ENCODE measurements at places on chromosomes 4 and X.

- DNase-seq = no peak
Measured at GRCh38 chrX:12794654-12795053, 3.4 kb downstream of the PRPS2 start.

DNA sequence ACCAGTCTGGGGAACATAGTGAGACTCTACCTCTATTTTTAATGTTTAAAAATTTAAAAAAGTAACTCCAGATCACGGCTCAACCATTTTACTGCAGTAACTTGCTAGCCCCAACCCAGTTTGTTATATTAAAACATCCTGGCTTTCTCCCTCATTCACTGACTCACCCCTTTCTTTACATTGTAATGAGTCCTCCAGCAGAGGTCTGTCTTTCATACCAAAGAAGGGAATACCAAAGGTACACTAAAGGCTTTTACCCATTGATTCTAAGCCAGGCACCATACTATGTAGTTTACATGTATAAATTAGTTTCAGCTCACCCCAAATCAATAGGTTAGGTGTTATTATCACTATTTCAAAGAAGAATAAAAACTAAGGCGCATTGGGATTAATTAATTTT, 286.9 kb downstream of the PACRGL start:
- peak; percentile 1 for DNase-seq

DNA sequence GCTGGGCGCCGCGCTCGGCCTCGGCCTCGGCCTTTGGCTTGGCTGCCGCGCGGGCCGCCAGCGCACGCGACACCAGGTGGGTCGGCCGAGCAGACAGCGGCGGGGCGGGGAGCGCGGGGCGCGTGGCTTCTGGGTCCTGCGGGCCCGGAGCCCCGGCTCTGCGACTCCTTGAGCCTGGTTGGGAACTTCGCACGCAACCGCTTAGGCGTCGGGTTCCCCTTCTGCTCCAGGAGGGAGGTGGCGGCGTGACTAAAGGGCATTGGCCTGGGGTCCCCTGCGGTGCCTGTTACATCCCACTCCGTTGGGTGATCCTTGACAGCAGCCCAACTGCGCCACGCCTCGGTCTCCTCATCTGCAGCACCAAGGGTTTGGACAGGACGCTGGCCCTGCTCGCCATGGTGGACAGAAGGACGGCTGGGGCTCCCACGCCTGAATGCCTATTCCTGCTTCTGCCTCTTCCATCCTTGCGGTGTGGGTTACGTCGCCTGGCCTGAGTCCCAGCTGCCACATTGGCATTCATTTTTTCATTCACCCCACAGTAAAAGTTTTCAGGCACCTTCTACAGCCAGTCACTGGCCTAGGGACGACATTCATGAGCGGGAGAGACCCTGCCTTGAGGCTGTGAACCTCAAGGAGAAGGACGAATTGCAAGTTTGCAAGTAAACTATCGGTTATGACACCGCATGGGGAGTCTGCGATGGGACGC, 631 bp downstream of the EVC start:
- peak; percentile 43 for DNase-seq

- peak; percentile 43 for DNase-seq
Measured at GRCh38 chrX:102558607-102559006, 40.7 kb upstream of the ARMCX5 start.

GRCh38 chrX:25020905-25021449, 5.2 kb upstream of the ARX start:
- DNase-seq = peak; percentile 48

DNA sequence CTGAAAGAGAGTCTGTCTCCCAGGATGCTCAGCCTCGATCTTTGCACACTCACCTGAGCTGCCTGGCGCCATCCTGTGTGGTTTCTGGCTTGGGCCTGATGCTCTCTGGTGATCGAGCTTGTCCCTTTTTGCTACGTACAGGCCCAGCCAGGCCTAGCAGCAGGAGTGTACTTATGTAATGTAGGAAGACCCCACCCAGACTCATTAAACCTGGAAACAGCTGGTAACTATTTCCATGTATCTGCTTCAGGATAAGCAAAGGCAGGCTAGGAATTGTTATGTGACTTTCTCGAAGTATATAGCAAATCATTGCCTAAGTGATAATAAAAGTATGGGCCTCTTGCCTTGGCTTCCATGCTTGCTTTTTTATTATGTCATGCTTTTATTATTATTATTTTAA, 18.6 kb upstream of the ARSJ start:
- DNase-seq = no peak

DNA sequence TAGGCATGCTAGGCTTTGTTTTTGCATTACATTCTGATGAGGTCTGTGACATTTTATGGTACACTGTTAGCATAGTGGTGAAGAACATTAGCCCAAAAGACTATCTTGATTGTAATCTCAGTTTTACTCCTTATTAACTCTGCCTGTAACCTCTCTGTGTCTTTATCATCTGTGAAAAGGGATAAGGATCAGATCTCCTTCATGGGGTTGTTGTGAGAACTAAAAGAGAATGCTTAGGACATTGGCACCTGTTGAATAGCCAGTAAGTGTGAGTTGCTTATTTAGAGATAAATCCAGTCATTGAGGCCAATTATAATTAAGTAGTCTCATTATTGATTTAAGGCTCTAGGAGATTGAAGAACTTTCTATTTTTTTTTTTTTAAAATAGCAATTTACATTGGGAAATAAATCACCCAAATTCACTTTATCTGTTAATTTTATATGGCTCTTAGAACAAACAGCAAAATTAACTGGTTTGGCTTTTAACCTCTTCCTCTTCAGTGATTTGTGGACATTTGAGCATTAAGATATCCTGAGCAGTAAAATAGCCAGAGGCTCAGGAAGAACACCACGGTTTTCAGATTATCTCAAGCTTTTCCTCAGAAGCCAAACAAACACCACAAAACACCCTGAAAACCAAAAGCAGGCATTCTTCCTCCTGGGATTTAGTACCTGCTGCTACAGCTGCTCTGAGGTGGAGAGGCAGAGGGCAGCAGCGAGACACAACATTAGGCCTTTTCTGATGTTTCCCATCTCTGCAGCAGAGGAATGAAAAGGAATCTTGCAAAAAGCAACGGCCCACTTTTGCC, 192.9 kb downstream of the ARHGAP10 start:
- peak; percentile 40 for DNase-seq

DNA sequence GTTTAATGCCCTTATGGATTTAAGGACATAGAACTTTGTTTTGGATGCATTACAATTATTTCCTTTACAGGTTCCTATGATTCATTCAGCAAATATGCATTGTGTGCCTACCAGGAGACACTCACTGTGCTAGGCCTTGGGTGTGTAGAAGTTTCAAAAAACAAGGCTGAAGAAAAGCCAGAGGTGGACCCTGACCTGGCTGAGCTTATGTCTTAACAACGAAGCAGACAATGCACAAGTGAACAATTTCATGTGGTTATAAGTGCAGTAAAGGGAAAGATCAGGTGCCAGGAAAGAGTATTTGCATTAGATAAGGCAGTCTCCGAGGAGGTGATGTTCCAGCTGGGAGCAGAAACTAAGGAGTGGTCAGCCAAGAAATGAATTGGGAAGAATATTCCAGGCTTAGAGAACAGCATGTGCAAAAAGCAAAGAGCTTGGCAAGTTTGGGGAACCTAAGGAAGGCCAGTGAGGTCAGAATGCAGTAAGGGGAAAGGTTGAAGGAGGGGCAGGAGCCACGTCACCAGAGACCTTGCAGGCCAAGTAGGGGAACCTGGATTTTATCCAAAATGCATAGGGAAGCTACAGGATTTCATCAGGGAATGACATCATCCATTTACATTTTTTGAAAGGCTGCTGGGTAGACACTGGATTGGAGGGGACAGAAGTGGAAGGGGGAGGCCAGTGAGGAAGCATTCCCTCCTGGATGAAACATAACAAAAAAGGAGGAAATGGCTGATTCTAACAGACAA, 193.6 kb downstream of the SOWAHB start:
- DNase-seq = no peak

DNA sequence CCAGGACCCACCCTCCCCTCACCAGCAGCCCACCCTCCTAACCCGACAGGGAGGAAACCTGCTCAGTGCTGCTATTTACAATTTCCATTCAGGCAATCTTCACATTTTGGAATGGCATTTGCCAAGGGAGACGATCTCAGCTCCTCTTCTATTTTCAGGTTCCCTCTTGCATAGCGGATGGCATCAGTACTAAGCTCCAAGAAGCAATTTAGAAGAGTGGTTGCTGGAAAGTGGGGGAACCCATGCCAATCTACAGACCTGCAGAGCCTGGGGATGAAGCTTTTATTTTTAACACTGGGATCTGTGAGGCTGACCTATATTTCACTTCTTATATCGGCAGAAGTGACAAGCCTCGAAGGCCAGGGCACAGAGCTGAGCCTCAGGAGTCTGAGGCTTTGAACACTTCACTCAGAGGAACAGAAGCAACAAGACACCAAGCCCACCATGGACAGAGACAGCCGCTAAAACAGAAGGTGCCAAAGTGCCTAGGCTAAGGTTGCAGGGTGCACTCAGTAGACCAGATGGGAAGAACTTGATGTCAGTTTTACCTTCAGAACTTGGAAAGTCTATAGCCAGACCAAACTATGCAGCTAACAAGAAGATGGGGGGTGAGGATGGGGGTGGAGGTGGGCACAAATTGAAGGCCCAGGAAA, 44.0 kb downstream of the SCD5 start:
- DNase-seq = no peak

GRCh38 chrX:39470588-39471407, 627.0 kb downstream of the BCOR start:
- DNase-seq = no peak

DNA sequence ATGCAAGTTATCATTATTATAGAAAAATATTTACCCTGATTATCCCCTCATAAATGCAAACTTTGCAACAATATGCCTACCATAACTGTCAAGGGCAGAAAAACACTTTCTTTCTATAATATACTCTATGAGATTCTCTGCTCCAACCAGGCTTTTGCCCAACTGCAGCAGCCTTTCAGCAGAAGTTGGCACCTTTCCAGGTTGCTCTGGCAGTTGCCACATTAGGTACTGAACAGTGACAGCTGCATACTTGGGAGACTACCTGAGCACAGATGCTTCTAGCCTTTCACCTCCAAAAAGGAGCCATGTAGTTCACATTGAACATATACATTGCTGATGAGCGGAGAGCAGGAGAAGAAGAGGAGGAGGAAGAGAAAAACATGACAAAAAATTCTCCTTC, 69.5 kb upstream of the BRWD3 start:
- DNase-seq = peak; percentile 1

DNA sequence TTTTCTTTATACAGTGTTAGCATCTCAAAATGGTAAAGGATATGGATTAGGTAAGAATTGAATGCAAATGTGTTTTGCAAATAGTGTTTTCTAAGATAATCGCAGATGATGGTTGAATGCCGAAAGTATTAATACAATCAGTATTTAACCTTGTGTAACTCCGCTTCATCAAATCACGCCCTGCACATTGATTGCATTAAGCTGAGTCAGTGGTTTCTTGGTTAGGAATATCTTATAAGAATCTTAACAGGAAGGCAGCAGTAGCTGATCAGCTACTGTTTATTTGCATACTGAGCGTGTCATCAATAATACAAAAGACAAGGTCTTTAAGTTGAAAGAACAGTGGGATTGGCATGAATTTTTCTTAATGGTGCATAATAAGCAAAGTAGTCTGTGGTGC, 545.4 kb downstream of the RPA4 start:
- no peak for DNase-seq

DNA sequence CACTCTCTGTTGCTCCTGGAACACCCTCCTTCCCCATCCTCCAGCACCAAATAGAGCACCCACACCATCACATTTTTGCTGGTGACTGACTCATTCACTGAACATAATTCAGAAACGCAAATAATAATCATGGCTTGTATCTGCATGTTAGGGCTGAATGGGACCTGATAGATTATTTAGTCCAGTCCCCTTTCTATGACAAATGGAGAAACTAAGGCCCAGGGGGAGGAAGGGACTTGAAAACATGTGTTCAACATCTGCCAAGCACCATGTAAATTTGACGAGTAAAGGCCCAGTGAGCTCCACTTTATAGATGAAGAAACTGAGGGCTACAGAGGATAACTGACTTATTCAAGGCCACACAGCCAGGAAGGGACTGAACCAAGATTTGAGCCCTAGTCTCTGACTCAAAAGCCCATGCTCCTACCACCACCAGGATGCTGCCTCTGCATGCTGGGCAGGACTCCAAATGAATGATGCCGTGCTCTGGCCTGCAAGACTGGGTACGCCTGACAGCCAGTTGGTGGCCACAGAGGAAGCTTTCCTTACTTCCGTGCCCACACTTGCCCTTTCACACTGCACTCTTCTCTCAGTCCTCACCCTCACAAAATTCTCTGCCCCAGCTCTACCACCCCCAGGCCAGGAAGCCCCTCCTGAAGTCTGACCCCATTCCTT, 133.3 kb upstream of the PJA1 start:
- no peak for DNase-seq

DNA sequence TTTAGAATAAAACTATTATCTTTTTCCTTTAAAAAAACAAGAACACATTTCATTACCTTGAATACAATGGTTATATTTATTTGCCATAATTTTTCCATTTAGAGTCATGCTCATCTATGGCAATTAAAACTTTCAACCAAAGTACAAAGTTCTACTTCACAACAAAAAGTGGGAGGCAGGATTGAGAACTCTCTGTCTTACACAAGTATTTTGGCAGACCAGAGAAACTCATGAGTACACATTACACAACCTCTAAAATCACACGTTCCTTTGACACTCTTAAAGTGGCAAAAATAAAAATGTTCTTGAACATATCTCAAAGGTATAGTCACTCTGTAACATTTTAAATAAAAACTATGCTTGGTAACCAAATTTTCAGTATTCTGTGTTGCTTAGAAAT, 213.4 kb downstream of the IL15 start:
- no peak for DNase-seq

GRCh38 chr4:179097741-179098140, 1655.5 kb upstream of the AGA start:
- no peak for DNase-seq

DNA sequence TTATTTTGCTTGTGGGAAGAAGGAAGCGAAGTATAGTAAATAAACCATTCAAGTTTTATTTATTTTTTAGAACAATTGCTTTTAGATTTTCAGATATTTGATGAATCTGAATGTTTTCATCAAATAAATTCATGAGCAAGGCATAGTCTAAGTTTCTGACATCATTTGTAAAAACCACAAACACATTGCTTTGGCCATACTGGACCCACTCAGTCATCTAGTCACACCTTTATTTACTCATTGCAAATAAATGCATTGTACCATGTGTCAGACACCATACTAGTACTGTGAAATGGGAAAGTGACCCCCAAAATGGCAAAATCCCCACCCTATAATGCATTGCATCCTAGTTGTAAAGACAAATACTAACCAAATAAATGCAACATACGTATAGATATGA, 449.1 kb upstream of the SMIM31 start:
- DNase-seq = no peak

GRCh38 chr4:73828956-73829355, 7.5 kb upstream of the CXCL6 start:
- peak; percentile 93 for DNase-seq

- peak; percentile 52 for DNase-seq
Measured at GRCh38 chrX:38220415-38221390, at the start of gene SRPX. TSS of gene SRPX (minus strand) at chrX:38220871. CDS start at chrX:38220792, 79 bp downstream.

GRCh38 chr4:53917729-53918128, 146.7 kb downstream of the CHIC2 start:
- DNase-seq = no peak
